ENCODE measurements at places on chromosomes 11 and 22.

DNA sequence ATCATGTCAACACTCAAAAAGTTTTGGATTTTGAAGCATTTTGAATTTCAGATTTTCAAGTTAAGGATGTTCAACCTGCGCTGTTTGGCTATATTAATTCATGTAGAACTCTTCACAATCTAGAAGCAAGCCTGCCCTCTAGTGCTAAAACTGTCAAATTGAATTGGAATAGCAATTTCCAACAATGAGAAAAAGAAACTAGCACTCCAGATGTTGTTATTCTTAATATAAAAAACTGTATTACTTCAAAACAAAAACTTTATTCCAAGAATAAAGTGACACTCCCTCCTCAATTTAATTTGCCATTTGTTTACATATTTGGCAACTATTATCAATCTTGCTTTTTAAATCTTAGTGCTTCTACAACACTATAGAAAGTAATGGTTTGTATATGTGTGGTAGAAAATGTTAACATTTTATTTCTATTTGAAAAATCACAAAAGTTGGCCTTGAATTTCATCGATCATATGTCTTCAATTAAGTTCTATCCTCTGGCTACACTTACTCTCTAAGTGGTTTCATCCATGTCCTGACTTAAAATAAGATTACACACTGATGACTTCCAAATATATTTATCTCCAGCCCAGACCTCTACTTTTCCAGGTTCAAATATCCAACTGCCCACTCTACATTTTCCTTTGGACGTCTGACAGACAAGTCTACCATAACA is 36.6 kb downstream of the DCUN1D5 start:
- no peak for DNase-seq

- no peak for DNase-seq
These were observed 34.5 kb downstream of the PIK3C2A start for GRCh38 chr11:17173332-17173731.

- DNase-seq = no peak
These were observed 18.5 kb upstream of the MPZL2 start for GRCh38 chr11:118282606-118283005.

DNA sequence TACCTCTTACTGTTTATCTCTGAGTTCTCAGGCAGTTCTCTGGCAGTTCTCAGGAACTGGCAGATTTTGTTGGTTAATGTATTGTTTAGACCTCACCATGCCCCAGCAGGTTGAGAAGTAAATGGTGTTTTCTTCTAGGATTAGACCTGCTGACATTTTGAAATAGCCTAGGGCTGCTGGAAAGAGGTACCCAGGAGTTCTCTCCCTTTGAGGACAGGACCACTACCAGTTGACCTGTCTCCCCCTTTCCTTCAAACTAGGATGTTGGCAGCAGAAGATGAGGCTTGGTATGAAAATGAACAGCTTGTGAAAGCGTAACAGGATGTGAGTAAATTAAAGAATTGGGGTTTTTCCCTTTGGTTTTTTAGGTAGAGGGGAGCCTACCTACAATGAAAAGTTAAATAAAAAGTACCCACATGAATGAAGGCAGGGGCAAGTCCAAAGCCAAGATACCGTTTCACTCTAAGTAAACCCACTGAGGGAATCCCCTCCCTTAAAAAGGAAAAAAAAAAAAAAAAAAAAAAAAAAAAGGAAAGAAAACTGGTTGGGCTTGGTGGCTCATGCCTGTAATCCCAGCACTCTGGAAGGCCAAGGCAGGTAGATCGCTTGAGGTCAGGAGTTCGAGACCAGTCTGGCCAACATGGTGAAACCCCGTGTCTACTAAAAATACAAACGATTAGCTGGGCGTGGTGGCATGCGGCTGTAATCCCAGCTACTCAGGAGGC is 96.2 kb downstream of the PDHX start:
- DNase-seq = no peak

DNA sequence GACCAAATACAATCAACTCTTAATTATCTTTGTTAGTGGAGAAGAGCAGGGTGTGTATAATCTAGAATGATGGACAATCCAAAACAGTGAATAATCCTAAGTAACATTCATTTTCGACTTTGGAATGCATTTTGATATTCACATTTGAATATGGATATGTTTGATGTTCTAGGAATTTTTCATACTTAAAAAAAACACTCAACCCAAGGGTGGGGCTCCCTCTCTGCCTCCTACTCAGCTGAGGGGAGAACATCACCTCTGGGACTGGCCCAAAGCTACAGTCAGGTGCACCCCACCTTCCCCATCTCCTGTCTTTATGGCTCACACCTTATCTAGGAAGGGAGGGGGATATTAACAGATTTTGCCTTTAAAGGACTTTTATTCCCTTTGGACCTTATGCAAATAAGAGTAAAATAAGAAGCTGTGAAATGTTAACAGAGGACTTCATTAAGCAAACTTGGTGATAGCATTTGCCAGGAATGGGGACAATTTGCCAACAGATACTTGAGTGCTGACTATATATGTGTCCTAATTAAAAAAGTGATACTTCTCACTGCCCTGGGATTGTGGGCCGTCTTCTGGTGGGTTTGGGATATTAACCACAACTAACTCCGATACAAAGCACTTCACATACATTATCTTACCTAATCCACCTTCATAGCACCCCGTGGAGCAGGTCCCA is 187.0 kb downstream of the ST3GAL4 start:
- DNase-seq = no peak

- no peak for DNase-seq
These were observed 26.4 kb downstream of the MB start for GRCh38 chr22:35590634-35591295.
